Naive B cell (primary cell): ENCODE measurements at places on chromosomes 6 and 20.

- DNase-seq: no peak
Observed at GRCh38 chr6:143465546-143465945, 14.9 kb downstream of the PEX3 start.

GRCh38 chr6:112004201-112005012 lies 49.5 kb upstream of the CCN6 start:
- no peak for DNase-seq

GRCh38 chr6:135093578-135093977 lies 39.0 kb upstream of the HBS1L start:
- no peak for DNase-seq

GRCh38 chr6:98463038-98464000 lies 371.1 kb upstream of the POU3F2 start:
- DNase-seq: no peak

DNA sequence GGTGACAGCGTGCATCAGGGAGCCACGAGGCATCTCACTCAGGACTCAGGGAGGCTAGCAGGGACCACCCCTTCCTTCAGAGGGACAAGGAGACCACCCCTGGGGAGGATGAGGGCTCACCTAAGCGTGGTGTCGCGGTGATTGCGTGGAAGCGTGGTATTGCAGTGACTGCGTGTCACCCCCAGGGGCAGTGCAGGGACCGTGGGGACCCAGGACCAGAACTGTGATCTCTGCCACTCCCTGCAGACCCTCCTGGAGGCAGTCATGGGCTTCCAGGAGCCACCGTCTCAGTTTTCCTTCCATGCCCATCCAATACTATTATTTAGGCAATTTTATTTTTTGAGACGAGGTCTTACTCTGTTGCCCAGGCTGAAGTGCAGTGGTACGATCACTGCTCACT lies 147.1 kb downstream of the TAF4 start:
- no peak for DNase-seq

DNA sequence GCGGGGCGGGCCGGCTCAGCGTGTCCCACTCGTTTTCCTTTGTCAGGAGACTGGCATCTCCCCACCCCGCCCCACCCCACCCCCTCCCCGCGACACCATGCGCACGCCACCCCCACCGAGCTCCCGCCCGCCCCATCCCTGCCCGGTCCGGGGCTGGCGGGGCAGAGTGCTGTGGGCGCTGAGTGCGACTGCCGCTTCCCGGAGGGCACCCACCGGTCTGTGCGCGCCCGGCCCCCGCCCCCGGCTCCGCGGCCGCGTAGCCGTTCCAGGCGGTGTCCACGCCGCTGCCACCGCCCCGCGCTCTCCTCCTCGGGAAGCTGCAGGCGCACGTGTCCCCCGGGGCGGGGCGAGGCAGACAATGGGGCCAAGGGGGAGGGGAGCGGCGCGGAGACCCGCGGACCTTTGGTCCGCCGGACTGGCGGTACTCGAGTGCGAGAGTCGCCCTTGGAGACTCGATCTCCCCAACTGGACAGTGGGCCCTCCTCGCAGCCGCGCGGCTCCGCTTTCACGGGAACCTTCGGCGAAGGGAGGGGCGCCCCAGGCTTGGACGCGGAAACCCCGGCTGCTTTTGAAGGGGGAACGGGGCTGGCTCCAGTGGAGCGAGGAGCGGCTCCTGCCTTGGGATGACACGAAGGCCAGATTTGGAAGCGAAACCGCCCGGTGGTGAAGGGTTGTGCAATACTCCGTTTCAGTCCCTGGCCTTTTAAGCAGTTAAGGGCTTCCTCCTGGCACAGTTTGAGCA lies 1.0 kb upstream of the SYNCRIP start:
- peak; percentile 74 for DNase-seq

- DNase-seq: no peak
Observed at GRCh38 chr6:157555455-157556143, 174.6 kb downstream of the ZDHHC14 start.

DNA sequence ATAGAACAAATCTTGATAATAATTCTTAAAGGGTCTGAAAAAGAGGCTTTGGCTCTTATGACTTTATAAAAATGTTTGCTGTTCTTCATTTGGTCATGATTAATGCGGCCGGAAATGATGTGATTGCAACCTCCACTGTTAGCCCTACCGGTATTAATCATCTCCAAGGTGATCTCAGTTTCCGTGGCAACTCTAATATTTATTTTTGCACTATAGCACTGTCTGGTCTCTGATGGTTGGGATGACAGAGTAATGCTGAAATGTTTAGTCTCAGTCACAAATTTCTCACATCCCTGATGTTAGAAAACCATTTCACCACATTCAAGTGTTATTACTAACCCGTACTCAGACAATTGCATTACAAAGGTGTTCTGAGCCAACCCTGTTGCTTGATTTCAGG lies 87.4 kb downstream of the TMEM200A start:
- DNase-seq: no peak

DNA sequence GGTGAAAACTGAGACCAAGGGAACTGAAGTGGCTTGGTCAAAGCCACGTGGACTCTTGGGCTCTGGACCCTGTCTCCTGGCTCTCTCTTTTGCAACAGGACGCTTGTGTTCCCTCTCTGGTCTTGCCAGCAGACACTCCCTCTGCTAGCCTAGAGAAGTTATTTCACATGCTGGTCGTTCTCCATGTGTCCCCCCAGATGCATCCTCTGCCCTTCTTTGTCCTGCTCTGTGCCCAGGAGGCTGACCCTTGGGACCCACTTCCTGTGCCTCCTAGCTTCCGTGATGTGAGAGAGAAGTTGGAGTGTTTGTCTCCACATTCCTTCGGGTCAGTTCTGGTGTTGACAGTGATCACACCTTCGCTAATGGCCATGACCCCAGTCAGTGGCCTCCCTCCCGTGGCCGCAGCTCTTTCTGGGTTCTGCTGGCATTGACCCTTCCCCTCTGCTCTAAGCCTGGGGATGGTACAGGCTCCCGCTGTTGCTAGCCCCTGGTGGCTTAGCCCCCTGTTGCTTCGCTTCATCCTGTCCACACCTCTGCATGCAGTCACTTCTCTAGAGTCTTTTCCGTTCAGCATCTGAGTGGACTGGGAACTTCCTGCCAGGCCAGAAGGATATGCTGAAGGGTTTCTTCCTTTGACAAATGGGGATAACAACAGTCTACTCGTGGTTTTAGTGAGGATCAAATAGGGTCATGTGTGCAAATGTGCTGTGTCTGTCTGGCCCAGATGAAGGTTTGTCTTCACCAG lies 70.1 kb upstream of the BMP2 start:
- no peak for DNase-seq

DNA sequence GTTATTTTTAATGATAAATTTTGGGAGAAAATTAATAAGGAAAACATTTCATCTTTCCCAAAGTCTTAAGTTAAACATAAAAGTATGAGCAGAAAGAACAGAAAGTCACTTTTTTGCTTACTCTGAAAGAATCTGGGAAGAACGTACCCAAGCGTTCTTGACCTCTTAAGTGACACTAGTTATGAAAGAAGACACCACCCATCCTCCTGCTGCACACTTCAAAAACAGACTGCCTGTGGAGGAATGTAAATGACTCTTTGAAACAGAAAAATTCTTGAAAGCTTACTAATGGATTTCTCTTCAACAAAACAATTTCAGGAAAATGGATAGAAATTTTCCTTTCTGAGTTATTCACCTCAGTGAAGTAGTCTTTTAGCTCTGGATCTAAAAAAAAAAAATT lies 227.7 kb downstream of the MEI4 start:
- no peak for DNase-seq

- DNase-seq: peak; percentile 19
Observed at GRCh38 chr20:10634211-10634610, 39.6 kb downstream of the JAG1 start.

DNA sequence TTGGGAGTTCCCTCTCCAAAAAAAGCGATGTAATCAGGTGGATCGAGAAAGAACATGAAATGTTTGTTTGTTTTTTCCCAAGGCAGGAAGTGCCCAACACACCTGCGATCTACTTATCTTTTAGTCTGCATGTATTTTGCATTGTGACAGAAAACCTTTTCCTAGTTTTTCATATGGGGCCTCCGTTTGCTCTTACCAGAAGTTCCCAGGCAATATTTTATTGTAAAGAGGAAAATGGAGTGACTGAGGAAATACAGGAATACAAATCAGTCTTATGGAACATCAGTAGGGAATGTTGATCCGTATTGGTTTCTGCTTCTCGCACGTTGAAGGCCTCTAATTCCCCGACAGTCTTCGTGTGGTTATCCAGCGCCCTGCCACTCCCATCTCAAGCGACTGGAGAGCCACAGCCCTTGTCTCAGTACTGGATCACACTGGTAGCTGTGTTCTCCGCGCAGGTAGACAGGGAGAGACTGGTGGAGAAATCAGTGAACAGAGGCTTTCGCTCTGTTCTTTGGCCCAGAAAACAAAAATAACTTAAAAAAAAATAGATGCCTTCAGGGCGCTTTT lies 107.4 kb downstream of the TRIM27 start:
- no peak for DNase-seq

GRCh38 chr20:14189794-14190402 lies 147.5 kb downstream of the FLRT3 start:
- no peak for DNase-seq

GRCh38 chr20:25315418-25316210 lies 67.7 kb downstream of the PYGB start:
- no peak for DNase-seq

DNA sequence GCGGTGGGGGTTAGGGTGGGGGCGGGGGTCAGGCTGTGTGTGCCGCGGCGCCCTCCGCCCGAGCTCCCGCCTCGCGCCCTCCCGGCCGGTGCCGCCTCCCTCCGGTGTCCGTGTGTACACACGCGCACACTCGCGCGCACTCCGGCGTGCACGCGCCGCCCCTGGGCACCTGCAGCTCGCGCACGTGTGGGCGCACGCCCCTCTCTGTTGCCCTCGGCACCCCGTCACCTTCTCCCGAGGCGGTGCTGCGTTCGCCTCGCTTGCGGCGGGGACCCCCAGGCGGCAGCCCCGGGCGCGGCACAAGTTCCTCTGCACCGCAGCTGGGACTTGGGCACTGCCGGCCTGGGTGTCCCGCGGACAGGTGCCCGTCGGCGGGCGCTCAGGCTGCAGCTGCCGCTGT lies 525 bp downstream of the MACROD2 start:
- no peak for DNase-seq

DNA sequence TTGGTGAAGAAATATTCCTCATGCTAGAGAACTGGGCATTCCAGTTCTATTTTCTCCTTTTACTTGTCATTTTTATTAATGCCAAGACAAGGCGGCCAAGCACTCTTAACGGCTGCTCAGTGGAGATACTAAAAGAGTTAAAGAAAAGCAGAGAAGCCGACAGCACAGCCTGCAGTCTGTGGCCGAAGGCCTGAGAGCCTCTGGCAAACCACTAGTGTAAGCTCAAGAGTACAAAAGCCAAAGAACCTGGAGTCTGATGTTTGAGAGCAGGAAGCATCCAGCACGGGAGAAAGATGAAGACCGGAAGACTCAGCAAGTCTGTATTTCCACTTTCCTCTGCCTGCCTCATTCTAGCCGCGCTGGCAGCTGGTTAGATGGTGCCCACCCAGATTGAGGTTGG lies 167.1 kb upstream of the FUT9 start:
- no peak for DNase-seq

DNA sequence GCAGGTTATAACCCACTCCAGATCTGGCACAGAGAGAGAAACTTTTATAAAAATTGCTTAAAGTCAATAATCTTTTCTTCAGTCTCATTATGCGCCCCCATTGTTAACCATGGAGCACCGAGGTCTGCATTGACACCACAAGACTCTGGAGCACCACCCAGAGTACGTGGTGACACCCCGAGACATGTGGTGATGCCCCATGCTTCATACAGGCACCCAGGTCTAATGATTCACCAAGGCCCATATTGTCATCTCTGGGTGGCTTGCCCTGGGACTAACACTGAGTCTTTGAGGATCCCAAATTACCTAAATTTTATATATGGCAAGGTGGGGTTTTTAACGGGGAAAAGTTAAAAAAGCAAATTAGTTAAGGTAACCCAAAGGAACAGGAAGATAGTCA lies 31.1 kb downstream of the CD109 start:
- DNase-seq: no peak

- no peak for DNase-seq
Observed at GRCh38 chr6:42688281-42688680, 34.1 kb downstream of the PRPH2 start.

DNA sequence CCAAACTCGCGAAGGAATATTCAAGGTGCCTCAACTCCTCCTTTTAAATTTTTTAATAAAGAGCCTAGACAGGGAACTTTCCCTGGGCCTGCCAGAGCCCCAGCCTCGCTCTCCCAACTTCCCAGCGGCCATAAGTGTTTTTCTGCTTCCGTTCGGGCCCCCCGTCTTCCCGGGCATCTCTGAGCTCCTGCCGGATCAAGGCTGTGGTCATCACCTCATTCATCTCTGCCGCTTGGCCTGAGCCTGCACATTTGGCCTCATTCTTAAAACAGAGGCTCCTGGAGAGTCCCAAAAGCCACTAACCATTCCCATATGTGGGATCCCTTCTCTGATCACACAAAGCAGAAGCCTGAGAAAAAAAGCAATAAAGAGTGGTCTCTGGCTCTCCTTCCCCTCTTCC lies 969.1 kb upstream of the DEFB115 start:
- DNase-seq: no peak

GRCh38 chr6:120965814-120966213 lies 368.5 kb downstream of the TBC1D32 start:
- DNase-seq: no peak

GRCh38 chr6:155377061-155377460 lies 62.8 kb upstream of the TFB1M start:
- no peak for DNase-seq

DNA sequence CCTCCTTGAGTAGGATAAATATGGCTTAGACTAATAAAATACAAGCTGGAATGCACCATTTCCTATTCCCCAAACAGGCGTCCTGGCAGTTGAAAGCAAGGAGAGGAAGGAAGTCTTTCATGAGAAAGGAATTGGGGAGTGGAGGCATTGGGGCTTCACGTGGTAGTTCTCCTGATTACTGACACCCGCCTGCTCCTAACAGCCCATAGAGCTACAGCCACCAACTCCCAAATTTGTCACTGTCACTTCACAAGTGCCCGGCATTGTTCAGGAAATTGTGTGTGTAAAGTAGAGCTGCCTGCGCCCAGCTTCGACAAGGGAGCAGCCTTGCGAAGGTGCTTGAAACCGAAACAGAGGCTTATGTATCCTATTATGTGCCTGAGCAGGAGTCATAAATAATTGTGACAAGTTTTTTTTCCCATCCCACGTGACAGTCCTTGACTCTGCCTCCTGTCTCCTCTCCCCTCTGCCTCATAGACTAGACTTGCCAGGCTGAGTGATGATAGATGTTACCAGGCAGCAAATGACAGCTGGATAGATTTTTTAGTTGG lies 301.7 kb upstream of the ZFP64 start:
- no peak for DNase-seq

- DNase-seq: no peak
Observed at GRCh38 chr6:27642744-27643456, 170.0 kb upstream of the ZNF184 start.
